ENCODE measurements at places on chromosomes 2 and 18. TPM values are rescaled to one million over a fixed set of nuclear protein-coding genes. Genes with fewer than 3 reads are reported as not detected.

ZNF521 gene
- total RNA-seq = 0.98 TPM

ZNF236 gene
- 3.8 TPM for total RNA-seq

GRCh38 chr2:69188182-69188900 lies 175.4 kb downstream of the ANTXR1 start:
- DNase-seq = no peak

DNA sequence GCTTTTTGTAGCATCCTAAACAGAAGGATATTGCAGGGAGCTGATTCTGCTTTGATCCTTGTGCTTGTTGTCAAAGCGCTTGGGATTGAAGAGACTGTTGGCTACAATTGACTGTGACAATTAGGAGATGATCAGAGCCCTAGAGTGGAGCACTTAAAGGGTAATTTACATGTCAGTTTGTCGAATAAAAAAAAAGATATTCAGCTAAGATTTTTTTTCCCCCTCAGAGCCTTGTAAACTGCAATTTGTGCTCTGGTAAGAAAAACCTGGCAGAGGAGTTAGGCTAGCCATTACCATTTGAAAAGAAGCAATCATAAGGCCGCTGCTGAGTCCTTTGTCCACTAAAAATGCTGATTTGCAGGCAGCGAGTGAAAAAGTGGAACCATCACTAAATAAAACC lies 47.8 kb upstream of the ZEB2 start:
- no peak for DNase-seq

GRCh38 chr2:134739879-134740301 lies 21.1 kb upstream of the TMEM163 start:
- DNase-seq = no peak

DNA sequence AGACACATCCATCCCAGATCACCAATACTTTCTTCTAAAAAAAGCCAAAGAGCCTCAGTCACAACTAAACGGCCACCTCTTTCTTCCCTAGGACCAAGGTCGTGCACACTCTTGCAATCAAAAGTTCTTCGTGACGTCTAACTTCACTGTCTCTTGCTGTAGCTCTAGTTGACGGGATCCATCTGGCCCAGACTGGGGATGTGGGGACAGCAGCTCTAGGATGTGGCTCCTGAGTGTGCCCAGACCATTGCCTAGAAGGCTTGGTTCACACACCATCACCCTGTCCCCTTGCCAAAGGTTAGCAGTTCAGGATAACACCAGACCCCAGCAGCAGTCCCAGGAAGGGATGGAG lies 98.2 kb downstream of the TNS1 start:
- DNase-seq = no peak

DNA sequence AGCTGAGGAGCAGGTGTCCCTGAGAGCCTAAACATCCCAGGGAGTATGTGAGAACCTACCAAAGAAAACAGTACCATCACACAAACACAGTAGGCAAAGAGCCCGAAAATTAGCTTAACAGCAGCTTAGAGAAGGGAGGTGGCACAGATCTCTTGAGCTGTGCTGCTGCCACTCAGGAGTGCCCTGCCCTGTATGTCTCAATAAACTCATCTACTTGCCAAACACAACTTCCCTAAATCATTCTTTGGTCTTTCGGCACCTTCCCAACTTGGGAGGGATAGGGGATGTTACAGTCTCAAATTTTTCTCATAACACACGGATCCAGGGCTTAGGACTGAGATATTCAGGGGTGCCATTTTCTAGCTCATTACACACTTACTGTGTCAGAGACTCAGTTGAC lies 45.3 kb upstream of the C1D start:
- DNase-seq = no peak

KATNAL2 gene
- total RNA-seq = 5.1 TPM

DNA sequence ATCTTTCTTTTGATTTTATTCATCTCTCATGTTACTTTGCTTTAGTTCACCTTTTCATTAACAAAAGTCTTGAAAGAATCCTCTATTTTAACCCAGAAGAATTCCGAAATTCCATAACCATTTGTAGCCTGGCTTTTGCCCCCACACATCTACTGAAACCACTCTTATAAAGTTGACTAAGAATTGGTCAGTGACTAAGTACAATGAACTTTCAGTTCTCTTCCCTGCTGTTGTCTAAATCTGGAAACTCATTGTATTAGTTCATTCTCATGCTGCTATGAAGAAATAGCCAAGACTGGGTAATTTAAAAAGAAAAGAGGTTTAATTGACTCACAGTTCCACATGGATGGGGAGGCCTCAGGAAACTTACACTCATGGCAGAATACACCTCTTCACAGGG lies 49.9 kb upstream of the PNPT1 start:
- no peak for DNase-seq

SLC66A2 gene
- total RNA-seq = 140 TPM

All from right lobe of liver (tissue), 6 donors.